Activated CD4-positive, alpha-beta T cell treated with anti-CD3 and anti-CD28 coated beads for 36 hours (primary cell): ENCODE measurements at places on chromosomes 7 and 10. TPM values are rescaled to one million over a fixed set of nuclear protein-coding genes. Genes with fewer than 3 reads are reported as not detected.
A peak's percentile ranks its signal among the peaks of the same experiment; 100 is the strongest.

- DNase-seq = no peak
Observed at GRCh38 chr10:72598769-72599701, 26.8 kb downstream of the MICU1 start.

DNA sequence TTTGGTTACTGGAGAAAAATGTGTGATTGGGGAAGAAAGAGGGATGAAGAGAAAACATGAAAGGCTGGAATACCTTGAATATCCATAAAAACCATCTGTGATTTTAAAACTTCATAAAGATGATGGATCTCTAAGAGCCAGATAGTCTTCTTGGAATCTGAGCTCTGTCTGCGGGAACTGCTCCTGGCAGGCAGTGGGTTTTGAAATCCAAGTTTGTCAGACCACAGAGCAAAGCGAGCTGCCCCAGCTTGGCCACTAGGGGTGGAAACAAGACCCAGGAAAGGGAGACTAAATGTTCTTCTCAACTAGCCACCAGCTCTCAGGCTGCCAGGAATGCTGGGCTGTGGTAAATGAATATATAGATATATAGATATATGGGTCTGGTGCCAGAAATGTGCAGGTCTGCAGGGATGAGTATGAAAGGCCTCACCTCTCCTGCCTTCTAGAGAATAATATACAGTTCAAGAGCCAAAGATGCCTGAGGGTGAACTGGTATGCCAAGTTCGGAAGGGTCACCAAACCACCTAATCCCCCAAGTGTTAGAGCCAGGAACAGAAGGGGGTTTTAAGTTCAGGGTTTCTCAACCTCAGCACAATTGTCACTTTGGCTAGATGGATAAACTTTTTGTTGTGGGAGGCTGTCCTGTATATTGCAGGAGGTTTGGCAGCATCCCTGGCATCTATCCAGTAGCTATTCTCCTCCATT, 208.8 kb downstream of the KCNMA1 start:
- no peak for DNase-seq

The ARMC3 gene
- total RNA-seq = not detected

- DNase-seq = no peak
Observed at GRCh38 chr10:91856637-91857036, 52.6 kb downstream of the FGFBP3 start.

- DNase-seq = no peak
Observed at GRCh38 chr10:75708060-75708459, 276.6 kb downstream of the LRMDA start.

- DNase-seq = no peak
Observed at GRCh38 chr7:116216956-116217571, 6.7 kb downstream of the TES start.

The SUFU gene
- 8.4 TPM for total RNA-seq

DNA sequence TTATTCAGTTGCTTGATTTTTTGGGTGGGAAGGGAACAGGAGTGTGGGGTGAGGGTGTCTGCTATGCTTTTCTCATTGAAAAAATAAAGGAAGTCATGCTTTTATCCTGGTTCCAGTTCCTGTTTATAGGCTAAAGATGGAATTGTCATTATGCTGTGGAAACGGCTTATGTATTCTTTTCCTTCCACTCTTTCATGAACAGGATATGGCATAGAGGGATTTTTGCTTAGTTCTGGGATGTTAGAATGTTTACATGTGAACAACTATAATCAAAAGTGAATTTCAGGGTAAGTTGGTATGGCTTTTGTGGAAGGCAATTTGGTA, 35.9 kb upstream of the PTPN12 start:
- DNase-seq = no peak

DNA sequence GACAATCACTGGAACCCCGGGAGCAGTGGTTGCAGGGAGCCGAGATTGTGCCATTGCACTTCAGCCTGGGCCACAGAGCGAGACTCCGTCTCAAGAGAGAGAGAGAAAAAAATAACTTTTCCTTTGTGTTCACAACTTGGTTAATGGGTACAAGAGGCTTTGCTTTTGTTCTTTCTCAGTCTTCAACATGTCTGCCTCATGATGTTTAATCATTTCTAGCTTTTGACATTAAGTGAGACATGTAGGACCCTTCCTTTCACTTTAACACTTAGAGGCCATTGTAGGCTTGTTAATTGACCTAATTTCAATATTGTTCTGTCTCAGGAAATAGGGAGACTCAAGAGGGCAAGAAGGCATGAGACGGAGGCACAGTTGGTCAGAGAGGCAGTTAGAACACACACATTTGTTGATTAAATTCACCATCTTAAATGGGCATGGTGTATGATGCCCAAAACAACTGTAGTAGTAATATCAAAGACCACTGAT, 9.3 kb upstream of the CRCP start:
- DNase-seq = no peak

The ZCCHC24 gene
- total RNA-seq = 0.75 TPM

The MALSU1 gene
- 97.7 TPM for total RNA-seq

The PNLIPRP2 gene
- total RNA-seq = not detected

The PNLIPRP3 gene
- not detected for total RNA-seq

DNA sequence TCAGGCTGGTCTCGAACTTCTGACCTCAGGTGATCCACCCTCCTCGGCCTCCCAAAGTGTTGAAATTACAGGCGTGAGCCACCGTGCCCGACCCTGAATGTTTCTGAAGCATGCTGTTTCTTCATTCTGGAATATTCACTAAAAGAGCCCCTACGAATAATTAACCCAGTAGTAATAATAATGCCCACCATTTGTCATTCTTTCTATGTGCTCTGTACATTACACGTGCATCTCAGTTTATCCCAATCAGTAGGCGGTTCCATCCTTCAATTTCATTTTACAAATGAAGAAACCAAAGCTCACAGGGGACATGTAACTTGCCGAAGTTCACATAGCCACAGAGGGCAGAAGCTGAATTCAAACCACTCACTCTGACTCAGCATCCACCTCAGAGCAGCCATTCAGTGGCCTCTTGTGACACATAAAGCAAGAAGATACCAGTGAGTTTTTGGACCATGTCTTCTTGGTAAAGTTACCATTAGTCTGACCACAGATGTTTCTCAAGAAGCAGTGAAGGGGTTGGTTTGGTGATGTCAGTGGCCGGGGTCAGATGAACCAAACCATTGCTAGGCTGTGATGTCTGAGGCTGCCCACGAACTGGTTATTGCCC, 71.9 kb upstream of the DUSP5 start:
- DNase-seq = peak; percentile 81

The FKBP14 gene
- total RNA-seq = 8.3 TPM

GRCh38 chr10:119498889-119499676, 43.4 kb downstream of the RGS10 start:
- peak; percentile 63 for DNase-seq

DNA sequence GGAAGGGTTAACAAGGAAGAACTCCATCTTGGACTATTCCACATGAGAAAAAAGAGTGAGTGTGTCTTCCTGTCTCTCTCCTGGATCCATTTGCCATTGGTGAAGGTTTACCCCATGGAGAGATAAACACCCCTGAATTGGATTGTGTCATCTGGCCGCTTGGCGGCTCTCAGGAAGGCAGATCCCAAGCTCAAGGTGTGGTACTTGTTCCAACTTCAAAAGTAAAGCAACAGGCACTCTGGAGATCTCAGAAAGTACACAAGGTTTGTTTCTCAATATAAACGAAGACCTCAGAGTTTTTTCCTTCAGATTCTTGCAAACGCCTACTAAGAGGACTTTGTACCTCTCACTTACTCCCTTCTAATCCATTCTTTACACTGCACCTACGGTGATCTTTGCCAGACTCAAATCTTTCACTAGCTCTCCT, 116.7 kb downstream of the REEP3 start:
- no peak for DNase-seq

The STEAP4 gene
- total RNA-seq = not detected

GRCh38 chr10:53314876-53315275, 542.3 kb upstream of the MBL2 start:
- DNase-seq = no peak

- no peak for DNase-seq
Observed at GRCh38 chr7:67947646-67948045, 951.0 kb downstream of the TYW1 start.

DNA sequence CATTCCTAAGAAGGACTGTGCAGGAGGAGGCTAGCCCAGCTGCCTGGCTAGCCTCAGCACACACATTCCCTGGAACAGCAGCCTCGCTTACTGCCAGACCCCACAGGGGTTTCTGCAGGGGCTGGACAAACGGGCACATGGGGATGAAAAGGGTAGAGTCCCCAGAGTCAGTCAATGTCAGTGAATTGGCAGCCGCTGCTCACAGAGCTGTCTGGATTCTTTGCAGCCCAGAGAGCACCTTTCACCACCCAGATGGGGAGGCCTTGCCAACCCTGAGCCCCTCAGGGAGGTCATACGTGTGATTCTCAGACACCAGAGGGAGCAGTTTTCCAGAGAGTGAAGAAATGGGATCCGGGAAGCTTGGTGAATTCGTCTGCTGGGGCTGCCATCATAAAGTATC, 143.3 kb downstream of the KCNMA1 start:
- no peak for DNase-seq

The CXCL12 gene
- not detected for total RNA-seq
